ENCODE measurements at places on chromosomes 1 and 21. TPM values are rescaled to one million over a fixed set of nuclear protein-coding genes. Genes with fewer than 3 reads are reported as not detected.
A peak's percentile ranks its signal among the peaks of the same experiment; 100 is the strongest.

GRCh38 chr1:200654660-200655059 lies 15.0 kb downstream of the DDX59 start:
- DNase-seq, result no peak

DNA sequence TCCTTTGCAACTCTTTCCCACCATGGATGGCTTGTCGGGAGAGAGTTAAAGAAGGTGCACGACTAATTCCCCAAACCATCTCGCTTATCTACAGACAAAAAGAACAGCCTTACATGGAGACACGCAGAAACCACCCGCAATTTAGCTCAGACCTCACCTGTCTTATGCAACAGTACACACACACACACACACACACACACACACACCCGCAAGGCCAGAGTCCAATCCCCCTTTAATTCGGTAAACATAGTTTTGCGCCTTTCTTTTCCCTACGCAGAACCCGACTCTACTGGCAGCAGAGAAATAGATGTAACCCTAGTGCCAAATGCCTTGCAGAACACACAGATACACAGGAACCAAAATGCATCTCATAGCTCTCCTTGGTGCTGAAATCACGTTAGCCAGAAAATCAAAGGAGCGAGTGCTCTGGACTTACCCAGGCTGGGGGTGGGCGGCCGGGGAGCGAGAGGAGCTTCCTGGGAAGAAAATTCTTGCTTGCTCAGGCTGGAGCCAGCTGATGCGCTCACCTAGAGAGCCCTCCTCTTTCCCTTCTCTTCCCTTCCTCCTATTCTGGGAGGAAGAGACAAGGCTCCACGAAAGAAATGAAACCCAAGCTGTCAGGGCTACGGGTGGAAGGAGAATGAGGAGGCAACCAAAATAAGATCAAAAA lies 470 bp downstream of the TNR start:
- peak; percentile 34 for DNase-seq

GRCh38 chr1:64549464-64550239 lies 79.7 kb downstream of the CACHD1 start:
- no peak for DNase-seq

DNA sequence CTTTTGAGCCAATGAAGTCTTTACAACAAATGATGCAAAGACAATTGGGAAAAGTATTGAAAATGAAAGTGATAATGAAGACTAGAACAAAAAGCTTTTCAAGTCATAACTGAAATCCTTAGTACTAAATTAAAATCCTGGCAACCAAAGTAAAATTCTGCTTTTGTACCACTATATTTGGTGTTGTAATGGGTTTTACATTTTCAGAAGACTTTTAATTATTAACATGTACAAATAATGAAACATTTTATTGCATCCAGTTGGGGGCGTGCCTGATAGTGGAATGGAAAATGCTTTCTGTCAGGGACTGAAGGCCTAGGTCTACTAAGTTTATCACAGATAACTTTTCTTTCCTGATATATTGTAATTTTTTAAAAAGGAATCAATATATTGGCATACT lies 89.4 kb downstream of the SDCCAG8 start:
- no peak for DNase-seq

DNA sequence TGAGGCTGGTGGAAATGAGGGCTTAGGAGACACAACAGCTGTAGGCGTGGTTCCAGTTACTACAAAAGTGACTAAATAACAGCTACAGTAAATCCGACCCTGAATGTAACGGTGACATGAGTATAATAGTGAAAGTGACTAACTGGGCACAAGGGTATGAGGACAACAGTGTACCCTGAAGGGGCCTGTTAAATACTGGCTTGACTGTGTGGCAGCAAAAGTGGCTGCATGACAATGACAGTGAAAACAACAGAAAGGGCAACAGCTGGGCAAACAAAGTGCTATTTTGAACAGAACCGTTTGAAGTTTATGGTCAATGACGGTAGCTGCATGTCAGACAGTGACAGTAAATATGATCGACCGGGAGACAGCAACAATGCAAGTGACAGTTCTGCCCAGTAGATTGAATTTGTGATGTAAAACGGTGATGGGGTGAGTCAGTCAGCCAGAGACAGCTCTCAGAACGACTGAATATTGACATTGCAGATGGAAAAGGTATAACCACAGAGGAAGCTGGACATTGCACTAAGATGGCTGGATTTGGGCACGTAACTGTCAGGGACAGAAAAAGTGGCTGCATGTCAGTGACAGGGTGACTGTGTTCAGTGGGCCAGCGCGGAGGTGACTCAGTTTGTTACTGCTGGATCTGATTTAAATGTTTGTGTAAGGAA lies 1.2 kb upstream of the ZBTB40 start:
- DNase-seq, result no peak

- DNase-seq, result no peak
These were observed 28.7 kb downstream of the NBPF3 start for GRCh38 chr1:21468599-21468998.

BMP8B gene
- 2.8 TPM for total RNA-seq

- DNase-seq, result no peak
These were observed 220.5 kb downstream of the TRABD2B start for GRCh38 chr1:47776667-47777131.

ADAM30 gene
- not detected for total RNA-seq

DNA sequence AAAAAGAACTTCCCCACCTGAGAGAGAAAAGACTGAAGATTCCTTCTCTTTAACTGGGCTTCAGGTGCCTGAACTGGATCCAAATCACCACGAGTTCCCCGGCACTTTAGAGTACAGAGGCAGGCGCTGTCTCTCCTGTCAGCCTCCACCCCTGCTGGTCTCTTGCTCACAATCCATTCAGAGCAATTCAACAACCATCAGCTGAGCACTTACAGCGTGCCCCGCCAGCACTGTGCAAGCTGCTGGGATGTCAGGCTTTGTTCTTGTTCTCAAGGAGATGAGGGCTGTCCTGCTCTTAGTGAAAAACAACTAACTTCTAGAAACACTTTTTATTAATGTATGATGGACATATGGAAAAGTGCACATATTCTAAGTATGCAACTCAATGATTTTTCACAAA lies 68.7 kb upstream of the VAMP3 start:
- DNase-seq, result no peak

GRCh38 chr1:245776139-245776538 lies 621.4 kb downstream of the KIF26B start:
- no peak for DNase-seq

- DNase-seq, result no peak
These were observed 43.5 kb upstream of the SCCPDH start for GRCh38 chr1:246680696-246681130.

DNA sequence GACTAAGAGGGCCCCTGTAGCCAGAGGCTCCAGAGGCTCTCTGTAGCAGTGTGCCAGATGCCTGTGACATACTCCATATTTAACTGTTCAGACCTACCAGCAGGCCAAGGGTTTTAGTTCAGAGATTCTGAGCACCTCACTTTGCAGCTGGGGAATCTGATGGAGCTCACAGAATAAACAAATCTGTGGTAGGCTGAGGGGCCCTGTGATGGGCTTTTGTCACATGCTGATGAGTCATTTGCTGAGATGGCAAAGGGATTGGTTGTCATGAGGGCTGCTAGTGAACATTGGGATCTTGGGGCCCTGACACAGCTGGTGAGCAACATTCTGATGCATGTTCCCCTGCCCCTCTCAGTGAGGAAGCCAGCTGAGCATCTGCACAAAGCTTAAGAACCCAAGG lies 482.2 kb downstream of the CAMTA1 start:
- no peak for DNase-seq

- no peak for DNase-seq
These were observed 18.5 kb downstream of the NPHP4 start for GRCh38 chr1:5973771-5974170.

- no peak for DNase-seq
These were observed 144.6 kb upstream of the CD34 start for GRCh38 chr1:208055535-208055934.

DNA sequence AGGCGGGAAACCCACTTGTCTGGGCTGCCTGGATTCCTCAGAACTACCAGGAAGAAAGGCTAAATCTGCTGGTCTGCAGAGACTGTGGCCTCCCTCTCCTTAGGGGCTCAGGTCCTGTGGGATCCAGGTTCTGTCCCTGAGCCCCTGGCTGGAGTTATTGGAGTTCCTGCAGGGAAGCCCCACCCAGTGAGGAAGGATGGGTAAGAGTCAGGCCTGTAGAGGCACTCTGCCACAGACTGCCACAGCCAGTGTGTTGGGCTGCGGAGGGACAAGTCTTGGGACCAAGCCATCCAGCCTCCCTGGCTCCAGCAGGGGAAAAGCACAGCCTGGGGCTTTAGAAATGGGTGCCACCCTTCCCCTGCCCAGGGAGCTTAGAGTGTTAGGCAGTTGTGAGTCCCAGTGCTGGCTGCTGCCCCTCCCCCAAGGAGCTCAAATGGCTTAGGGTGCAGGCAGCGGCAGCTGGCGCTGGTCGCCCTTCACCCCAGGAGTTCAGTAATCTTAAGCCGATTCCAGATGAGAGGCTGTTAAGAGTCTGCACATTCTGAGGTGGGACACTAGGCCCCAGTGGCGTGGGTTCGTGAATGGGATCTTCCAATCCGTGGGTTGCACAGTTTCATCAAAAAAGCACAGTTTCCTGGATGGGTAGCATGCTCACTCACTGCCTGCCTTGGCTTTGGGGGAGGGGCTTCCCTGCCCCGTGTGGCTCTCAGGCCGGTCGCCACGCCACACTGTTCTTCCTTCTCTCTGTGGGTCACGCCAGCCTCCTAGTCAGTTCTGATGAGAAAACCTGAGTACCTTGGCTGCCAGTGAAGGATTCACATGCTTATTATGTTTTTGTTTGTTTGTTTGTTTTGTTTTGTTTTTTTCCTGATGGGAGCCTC lies 57.6 kb upstream of the FMO3 start:
- DNase-seq, result no peak

ATP6V1G3 gene
- not detected for total RNA-seq

GRCh38 chr1:69230208-69230607 lies 337.5 kb upstream of the LRRC7 start:
- DNase-seq, result no peak

GRCh38 chr1:208272713-208273112 lies 28.5 kb upstream of the PLXNA2 start:
- no peak for DNase-seq

NBPF10 gene
- total RNA-seq, result 3.9 TPM

DNA sequence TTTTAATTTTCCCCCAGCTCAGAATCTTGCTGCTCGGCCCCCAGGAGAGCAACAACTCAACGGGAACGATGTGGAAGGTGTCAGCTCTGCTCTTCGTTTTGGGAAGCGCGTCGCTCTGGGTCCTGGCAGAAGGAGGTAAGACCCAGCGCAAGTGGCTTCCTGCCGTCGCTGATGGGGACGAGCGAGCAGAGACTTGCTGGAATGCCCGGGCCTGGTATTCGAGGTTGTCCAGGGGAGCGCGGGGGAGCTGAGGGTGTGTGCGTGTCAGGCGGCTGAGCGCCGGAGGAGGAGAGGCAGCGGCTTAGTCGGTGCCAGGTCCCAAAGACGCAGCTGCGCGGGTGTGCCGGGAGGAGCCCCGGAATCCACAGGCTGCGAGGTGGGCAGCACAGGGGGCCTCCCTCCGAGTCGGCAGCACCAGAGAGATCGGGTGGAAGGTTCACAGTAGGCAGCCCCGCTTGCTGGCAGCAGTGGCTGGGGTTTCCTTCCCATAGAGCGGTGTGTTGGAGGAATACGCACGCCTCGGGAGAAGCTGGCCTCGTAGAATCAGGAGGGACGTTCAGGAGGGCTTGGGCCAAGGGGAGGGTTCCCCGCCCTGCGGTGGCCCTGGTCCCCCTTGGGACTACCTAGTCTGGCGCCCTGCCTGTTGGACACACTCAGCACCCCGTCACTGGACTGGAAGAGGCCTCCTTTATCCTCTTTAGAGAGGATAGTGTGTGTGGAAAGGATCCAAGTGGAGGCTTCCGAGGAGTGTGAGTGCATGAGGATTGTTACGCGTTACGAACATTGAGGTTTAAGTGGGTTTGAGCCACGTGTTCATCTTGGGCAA lies 547 bp downstream of the PDPN start:
- peak; percentile 40 for DNase-seq

GRCh38 chr1:109792056-109792831 lies 28.5 kb upstream of the EPS8L3 start:
- no peak for DNase-seq

GRCh38 chr21:29499734-29500343 lies 201.1 kb downstream of the BACH1 start:
- DNase-seq, result no peak

GRCh38 chr1:45924736-45925135 lies 121.3 kb downstream of the MAST2 start:
- DNase-seq, result no peak

- no peak for DNase-seq
These were observed 103.0 kb downstream of the CAMTA1 start for GRCh38 chr1:6888268-6888667.

DNA sequence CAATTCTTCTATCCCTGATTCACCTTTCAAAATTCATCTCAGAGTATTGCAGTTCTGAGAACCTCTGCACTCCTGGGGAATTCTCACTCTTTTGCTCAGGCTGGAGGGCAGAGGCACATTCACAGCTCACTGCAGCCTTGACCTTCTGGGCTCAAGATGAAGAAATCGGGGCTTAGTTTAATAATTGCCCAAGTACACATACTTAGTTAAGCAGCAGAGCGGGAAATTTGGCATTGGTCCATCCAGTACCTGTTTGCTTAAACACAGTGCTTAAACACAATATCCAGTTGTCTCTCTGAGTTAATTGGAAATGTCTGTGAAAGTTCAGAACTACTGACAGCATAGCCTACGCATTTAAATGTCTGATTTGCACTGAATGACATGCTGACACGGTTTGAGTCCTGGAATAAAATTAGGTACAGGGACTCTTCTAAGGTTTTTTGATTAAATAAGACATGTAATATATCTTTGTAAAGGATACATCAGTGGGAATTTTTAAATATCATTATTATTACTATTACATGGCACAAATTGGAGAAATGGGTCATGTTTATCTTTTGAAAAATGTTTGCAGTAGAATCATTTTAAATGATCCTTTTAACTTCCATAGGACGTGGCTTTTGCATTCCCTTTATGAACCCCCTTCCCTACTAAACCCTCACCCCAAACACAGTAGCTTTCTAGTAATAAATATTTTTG lies 337.4 kb downstream of the SRGAP2C start:
- DNase-seq, result peak; percentile 43

GRCh38 chr1:157270705-157271274 lies 132.6 kb upstream of the ETV3 start:
- DNase-seq, result no peak

- DNase-seq, result no peak
These were observed 237.3 kb downstream of the FOXD2 start for GRCh38 chr1:47675047-47675675.

FAM72C gene
- total RNA-seq, result 0.18 TPM

LCE6A gene
- not detected for total RNA-seq
